ENCODE measurements at places on chromosomes 4 and X.

DNA sequence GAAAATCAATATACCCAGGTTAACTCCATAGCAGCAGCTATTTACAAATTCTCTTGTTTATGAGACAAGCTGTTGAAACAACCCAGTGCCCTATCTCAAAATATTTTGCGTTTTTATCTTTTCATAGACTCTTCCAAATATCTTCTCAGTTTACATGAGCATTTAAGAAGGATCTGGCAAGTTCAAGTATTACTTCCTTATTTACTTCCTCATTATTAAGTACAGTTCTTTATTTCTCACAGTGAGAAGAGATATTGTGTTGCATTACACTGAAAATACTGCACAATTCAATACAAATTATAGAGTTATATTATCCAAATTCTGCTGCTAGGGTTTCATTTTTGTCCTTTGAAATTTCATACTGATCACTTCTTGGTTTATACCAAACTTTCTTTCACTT, 43.6 kb upstream of the UCP1 start:
- no peak for DNase-seq

DNA sequence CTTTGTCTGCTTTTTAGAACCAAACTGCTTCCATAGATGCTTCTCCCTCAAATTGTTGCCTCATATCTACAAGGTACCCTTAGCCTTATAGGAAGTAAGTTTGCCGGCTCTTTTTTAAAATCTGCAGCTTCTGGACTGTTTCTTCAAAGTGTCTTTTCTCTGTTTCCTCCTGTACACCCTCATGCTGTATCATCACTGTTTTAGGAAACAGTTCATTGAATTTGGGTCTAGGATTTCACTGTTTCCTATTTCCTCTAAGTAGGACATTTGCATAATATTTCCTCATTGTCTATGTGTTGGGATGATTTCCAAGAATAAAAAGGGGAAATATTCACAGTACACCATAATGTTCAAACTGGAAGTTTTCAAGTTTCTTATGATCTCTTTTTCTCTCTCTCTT, 43.0 kb downstream of the BANK1 start:
- no peak for DNase-seq

DNA sequence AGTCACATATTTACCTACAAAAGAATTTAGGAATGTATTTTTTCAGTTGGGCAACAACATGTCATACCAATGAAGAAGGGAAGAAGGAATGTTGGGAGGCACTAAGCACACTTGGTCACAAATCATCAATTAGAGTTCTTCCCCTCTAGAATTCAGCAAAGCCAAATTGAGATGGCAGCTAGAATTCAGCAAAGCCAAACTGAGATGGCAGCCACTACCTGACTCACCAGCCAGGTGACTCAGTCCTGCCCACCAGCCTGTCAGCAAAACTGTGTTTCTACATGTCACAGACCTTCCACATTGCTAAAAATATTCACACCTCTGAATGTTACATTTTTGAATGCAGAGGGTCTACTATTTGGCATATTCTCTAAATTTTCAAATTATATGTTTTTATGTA, 63.2 kb upstream of the NOCT start:
- DNase-seq: no peak

DNA sequence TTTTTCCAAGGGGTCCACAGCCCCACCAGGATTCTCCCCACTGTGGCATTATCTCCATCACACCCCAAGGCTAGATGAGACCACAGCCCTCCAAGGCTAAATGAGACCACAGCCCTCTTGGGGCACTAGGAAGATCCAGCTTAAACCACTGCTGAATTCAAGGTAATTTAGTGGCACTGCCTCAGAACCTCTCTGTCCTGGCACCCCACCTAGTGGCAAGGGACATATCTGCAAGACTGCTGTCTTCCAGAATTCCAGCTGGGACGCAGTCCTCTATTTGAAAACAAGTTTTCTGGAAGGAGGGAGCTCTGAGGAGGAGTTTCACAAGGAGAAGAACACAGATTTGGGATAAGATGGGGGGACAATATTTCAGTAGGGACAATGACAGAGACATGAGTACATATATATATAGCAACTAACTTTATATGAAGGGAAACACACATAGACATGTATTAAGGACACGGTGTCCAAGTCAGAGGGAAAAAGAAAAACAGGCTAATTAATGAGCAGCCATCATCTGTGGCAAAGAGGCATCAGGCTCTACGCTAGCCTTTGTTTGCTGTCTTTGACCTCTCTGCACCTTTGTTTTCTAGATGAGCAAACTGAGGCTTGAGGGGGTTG, 9.3 kb downstream of the CETN2 start:
- peak; percentile 6 for DNase-seq

DNA sequence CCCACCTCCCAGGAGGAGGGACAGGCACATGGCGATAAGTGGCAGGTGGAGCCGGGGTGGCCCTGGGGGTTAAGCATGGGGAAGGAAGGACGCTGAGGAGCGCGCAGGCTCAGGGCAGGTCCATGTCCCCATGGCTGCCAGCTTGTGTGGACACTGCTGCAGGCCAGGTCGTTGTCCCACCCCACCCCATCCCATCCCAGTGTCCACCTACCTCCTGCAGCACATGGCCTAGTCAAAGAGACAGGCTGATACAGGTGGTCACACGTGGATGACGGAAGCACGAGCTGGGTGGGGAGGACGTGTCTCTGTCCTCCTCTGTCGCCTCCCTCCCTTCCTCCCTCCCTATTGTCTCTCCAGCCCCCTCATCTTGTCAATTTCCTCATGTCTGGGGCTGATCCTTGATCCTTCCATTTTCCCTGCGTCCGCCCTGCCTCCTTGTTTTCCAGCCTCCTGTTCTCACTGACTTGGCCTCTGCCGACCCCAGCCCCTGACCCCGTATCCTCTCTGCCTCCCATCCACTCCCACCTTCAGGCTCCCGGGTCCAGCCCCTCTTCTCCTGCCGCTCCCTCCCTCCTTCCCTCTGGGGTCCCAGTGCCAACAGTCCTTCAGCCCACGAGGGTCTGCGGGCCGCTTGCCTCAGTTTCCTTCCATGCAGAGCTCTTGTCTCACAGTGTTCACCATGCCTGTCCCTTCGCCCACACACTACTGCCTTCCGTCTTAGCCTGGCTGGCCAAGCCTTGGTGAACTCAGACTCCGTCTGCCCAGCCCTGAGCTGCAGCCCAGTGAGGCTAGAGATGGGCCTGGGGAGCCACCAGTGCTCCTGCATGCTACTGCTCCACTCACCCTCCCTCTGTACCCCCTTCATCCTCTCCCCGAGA, 15.5 kb upstream of the ADD1 start:
- no peak for DNase-seq

- DNase-seq: no peak
Measured at GRCh38 chr4:145452447-145453162, 29.0 kb upstream of the SMAD1 start.
